NCI-H1417 (cell line): ENCODE measurements at places on chromosomes 6 and 20.
A peak's percentile ranks its signal among the peaks of the same experiment; 100 is the strongest.

- no peak for DNase-seq
Observed at GRCh38 chr6:52116605-52116948, 29.2 kb upstream of the PKHD1 start.

- no peak for DNase-seq
Observed at GRCh38 chr20:13211956-13212618, 9.0 kb upstream of the ISM1 start.

GRCh38 chr6:122548281-122548680, 61.9 kb upstream of the PKIB start:
- DNase-seq, result no peak

GRCh38 chr20:32315399-32315798, 37.9 kb downstream of the KIF3B start:
- no peak for DNase-seq

- no peak for DNase-seq
Observed at GRCh38 chr6:15313367-15313766, 67.5 kb downstream of the JARID2 start.

DNA sequence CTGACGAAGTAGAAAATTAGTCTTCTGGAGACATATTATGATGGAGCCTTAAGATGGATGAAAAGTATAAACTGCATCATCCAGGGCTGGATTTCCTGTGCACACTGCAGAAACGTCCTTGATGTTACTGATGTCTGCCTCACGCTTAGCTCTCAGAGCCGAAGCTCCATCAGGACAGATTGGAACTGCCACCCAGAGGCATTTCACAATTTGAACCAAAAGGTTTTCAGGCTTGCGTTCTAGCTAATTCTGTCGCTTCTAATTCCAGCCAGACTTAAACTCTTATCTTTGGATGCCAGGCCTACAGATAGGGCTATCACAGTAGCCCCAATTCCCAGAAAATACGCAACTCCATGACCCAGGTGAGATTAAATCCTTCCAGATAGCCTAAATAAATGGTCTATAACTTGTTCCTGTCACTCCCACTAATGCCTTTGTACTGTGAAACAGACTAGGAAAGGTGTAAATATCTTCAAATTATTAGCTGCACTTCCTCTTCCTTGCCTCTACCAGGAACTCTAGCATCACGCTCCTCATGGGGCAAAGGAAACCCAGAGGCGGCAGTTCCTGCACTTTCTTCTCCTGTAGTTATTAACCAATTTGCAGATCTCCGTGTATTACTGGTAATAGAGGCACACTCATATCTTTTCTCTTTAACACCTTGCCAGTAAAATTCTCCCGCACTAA, 634.6 kb downstream of the PRKN start:
- no peak for DNase-seq

DNA sequence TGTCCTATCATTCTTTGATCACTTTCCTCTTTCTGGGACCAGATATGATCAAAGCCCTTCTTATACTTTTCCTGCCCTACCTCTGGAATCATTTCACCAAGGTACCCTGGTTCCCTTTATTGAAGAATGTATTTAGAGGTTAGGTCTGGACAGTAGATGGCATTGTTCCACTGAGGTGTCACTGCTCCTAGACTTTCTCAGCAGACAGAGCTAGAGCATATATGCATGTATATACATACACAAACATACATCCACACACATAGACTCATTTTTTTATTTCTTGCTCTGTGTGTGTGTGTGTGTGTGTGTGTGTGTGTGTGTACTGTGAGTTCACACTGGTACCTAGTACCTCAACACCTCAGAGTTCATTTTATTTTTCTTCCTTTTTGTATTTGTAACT, 40.9 kb downstream of the PTPRA start:
- DNase-seq, result no peak

- DNase-seq, result peak; percentile 13
Observed at GRCh38 chr20:34907616-34908469, 31.4 kb downstream of the ACSS2 start.

DNA sequence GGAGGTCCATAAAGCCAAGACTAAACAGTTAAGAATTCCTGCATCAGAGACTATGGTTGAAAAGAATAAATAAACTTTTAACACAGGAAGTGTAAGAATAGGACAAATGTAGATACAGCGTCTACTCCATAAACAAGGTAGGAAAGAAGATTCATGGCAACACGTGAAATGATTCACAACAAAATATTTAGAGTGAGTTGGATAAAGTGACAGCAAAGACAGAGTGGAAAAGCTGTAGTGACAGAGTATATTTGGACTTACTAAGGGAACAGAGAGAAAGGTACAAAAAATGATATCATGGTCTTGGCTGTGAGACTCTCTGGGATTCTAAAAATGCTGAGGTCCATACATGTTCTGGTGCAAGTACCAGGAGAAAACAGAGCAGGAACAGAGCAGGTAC, 21.9 kb upstream of the KIAA0408 start:
- no peak for DNase-seq

DNA sequence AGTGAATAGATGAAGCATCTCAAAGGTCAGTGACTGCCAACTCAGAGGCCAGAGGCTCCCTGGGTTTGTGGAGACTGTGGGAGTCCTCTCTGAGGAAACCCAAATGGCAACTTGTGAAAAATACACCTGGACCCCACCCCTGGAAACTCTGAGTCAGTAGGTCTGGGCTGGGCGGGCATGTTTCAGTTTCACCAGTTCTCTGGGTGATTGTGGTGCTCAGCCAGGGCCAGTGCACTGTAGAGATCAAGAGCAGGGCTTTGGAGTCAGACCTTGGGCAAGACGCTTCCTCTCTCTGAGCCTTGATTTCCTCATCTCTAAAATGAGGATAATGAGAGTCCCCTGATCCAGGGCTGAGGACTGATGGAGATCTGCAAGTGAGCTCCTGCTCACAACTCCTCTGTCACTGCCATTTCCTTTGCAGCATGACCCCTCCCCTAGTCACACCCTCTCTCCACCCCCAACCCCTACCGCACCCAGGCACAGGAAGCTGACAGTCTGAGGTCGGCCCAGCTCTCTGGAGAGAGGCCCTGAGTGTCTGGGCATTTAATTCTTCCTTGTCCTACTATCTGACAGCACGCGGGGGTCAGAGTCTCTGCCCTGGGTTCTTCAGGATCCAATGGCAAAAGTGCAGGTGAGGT, 5.1 kb downstream of the DEF6 start:
- DNase-seq, result no peak

- no peak for DNase-seq
Observed at GRCh38 chr6:31575335-31575901, at the start of gene TNF. Gene TNF, plus strand, starts transcription at chr6:31575565. Its CDS starts 177 bp downstream, at chr6:31575742.

DNA sequence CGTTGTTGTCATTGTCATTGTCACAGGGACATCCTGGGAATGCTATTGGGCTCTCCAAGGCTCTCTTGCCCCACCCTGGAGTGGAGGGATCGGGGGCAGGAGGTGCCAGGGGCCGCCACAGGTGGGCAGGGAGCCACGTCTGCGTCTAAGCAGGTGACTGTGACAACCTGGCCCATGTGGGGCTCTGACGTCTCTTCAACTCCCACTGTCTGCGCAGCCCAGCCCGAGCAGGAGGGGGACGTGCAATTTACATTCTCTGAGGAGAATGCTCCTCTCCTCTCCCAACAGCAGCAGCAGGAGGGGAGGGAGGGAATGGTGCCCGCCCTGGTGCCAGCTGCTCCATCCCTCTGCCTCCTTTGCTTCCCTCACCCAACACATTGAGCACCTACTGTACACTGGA, 50.1 kb downstream of the GRM4 start:
- DNase-seq, result no peak

GRCh38 chr6:33658982-33659689, 38.0 kb downstream of the ITPR3 start:
- DNase-seq, result no peak

DNA sequence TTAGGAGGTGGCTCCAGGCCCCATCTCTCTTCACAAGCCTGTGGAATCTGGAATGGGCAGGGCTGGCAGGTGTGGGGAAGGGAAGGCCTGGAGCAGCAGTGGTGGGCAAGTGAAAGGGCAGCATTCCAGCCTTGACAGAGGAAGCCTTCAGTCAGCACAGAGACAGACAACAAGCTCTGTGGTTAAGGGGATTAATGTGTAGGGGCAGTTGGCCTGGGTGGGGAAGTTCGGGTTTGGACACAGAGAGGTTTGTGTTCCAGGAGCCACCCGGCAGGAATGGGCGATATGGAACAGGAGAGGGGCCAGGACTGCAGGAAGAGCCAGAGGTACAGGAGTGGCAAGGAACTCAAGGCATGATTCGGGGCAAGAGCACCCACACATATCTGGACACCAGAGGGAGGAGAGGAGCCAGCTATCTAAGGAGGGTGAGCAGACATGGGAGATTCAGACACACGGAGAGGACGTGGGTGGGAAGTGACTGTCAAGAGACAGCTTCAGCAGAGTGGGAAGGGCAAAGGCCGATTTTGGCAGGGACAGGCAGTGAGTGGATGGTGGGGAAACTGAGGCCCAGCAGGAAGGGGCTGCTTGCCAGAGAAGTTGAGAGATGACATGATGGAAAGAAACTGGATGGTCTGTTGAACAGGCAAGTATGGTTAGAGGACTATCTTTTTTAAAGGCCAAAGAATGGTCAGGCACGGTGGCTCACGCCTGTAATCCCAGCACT, 2.5 kb upstream of the SLC44A4 start:
- DNase-seq, result no peak

- no peak for DNase-seq
Observed at GRCh38 chr6:151719070-151719469, 88.4 kb upstream of the ESR1 start.

GRCh38 chr6:111484633-111484930, 1.6 kb upstream of the REV3L start:
- peak; percentile 62 for DNase-seq

GRCh38 chr20:38046572-38046971, 13.0 kb downstream of the RPRD1B start:
- DNase-seq, result no peak

DNA sequence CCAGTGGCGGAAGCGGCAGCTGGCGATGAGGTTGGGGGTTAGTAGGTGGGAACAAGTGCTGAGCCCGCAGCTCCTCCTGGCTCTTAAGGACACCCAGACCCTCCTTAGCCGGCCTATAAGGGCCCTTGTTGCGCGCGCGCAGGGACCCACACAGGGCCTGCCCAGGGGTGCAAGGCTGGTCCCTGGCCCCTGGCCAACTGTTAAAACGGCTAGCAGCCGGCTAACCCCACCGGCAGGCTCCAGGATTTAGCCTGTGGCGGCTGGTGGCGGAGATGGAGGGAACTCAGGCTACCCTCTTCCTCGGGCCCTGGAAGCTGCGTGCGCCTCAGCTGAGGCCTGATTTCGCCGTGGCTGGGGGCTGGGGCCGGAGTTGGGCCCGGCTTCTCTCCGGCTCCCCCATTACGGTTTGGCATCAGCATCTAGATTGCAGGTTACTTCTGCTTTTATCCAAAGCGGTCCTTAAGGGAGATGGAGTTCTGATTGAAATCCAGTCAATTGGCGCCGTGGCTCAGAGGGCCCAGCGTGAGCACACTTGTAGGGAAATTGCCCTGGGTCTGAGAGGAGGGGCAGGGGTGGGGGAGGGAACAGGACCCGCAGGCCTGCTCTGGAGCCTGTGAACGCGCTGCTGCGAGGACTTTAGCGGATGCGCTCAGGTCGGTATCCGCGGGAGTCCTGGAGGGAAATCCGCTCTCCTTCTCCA, 36.9 kb upstream of the CCDC167 start:
- peak; percentile 76 for DNase-seq

DNA sequence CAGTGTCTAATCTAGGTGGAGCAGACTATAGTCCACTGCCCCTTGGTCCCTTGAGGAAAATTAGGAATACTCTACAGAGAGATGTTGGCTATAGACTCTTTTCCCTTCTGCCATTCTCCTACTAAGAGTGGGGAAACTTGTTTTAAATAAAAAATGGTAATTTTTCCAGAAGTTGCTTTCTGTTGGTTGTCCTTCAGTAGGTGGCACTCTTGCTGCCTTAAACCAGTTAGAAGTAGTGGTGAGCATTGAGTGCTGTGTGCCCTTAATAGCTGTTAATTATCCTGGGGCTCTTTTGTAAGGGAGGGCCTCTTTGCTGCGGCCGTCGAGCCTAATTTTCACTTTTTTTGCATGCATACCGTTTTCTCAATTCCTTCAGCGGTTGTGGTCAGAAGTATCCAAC, 2.8 kb downstream of the CMTR1 start:
- no peak for DNase-seq

- peak; percentile 27 for DNase-seq
Observed at GRCh38 chr6:1612299-1612973, 2.7 kb downstream of the FOXC1 start.

DNA sequence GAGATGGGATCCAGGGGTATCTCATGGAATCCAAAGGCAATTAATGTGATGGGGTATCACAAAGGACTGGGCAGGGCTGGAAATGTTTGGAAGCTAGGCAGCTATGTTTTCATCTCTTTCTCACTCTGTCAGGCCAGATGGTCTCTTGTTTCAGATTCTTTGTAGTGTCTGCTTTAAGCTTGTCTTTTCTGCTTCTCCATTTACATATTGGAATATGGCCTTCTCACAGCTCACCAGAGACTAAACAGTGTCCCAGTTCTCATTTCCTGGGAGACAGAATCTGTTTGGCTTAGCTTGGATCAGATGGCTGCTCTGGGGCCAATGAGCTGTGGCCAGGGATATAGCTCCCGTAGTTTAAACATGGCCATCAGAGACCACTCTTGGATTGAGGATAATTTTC, 78.9 kb downstream of the SLC35F1 start:
- DNase-seq, result no peak

- no peak for DNase-seq
Observed at GRCh38 chr20:3679749-3680700, 1.8 kb downstream of the ADAM33 start.

DNA sequence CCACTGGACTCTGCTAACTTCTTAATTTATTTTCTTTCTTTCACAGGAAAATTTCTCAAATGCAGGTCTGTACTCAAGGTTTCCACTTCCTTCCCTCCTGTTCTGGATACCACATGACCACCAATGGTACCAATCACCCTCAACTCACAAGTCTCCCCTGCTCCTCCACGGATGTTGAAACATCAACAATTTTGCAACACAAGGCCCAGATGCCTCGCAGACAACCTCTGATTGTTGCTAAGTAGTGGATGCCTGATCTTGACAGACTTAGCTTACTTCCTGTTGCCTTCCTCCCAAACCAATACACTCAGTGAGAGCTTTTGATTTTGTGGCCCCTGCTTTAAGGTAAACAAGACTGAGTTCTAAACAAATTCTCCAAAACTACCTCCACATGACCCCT, 146.6 kb downstream of the FRK start:
- no peak for DNase-seq

GRCh38 chr6:81694855-81695254, 57.6 kb downstream of the TENT5A start:
- no peak for DNase-seq

DNA sequence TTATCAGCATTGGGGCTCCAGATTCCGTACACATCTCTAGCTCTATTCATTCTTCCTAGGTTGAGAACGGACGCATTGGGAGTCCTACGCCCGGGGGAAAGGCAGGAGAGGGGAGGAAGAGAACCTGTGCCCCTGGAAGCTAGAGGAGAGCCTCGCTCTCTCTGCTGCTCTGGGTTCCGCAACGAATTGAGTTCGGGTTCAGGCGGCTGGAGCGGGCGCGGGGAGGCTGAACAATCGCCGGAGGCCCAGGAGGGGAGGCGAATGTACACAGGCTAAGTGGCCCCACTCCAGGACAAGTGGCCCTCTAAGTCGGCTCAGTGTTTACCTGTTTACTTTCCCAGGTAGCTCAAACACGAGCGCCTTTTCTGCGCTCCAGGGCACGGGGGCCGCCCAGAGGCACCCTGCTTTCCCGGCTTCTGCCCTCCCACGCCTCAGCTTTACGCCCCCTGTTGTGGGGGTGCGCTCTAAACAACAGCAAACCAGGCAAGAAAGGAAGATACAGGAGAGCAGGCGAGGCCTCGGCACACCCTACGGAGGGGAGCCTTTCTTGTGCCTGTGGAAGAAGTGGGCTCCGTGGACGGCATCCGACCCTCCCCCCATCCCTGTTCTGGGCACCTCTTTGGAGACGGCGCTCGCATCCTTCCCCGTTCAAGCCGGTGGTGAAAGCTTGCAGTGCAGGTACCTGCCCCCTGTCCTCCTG, 4.6 kb upstream of the NKX2-2 start:
- peak; percentile 65 for DNase-seq
